H1 (cell line): ENCODE measurements at places on chromosomes 5 and 9. TPM values are rescaled to one million over a fixed set of nuclear protein-coding genes. Genes with fewer than 3 reads are reported as not detected.

GRCh38 chr9:93674580-93675335 is 98.4 kb downstream of the PHF2 start:
- peak; percentile 37 for DNase-seq

Gene NIPBL
- total RNA-seq = 49.6 and 53.5 TPM in 2 replicates

DNA sequence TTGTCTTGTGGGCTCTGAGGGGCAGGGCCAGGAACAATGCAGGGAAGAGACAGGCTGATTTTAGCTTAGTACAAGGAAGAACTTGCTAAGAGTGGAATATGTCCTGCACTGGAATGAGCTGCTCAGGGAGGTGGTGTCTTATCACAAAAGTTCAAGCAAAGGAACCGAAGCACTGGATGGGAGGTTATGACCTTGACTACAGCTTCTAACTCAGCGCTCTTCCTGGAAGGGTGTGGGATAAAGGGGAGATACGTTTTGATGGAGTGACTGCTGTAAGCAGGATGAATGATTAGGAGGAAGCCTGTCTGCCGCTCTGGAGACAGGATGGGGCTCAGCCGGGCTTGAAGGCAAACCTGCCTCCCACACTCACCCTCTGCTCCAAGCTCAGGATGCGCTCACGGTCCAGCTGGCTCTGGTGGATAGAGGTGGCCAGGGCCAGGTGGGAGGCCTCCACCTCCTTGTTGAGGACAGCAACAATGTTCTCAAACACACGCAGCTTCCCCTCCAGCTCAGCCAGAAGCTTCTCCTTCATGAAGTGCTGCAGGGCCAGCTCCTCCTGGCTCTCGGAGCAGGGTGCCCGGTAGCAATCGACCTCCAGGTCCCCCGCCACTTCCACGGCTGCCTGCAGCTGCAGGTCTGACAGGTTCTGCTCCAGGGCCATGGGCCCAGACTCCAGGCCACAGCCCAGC is 13.5 kb downstream of the TRAF1 start:
- DNase-seq = no peak

DNA sequence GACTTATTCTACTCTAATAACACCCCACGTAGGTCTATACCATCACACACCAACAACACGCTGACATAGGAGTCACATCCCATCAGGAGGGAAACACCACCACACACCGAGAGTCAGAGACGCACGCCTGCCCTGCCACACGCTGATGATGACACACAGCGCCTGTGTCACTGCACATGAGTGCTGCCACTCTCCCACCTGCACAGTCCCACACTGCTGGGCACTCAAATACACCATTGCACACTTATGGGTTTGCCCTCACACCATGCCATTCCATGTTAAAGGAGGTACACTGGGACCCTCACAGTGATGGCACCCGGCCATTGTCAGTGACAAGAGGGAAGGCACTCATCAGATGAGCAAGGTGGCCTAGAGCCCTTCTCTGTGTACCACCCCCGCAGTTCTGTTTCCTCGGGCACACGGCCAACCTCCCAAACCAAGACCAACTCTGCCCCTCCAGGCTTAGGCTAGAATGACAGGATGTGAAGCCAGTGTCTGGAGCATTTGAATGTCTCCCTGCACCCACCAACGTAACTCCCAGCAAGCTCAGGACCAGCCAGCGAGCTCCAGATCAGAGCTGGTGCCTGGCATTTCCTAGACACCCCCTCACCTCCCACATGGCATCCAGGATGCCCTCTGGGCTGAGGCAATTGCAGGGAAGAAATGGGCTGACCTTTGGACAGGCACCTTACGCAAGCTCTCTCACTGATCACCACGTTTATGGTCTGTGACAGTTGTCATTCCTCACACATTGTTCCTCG is 3.6 kb upstream of the CPLX2 start:
- no peak for DNase-seq

Gene TLX3
- total RNA-seq = not detected in 2 replicates

DNA sequence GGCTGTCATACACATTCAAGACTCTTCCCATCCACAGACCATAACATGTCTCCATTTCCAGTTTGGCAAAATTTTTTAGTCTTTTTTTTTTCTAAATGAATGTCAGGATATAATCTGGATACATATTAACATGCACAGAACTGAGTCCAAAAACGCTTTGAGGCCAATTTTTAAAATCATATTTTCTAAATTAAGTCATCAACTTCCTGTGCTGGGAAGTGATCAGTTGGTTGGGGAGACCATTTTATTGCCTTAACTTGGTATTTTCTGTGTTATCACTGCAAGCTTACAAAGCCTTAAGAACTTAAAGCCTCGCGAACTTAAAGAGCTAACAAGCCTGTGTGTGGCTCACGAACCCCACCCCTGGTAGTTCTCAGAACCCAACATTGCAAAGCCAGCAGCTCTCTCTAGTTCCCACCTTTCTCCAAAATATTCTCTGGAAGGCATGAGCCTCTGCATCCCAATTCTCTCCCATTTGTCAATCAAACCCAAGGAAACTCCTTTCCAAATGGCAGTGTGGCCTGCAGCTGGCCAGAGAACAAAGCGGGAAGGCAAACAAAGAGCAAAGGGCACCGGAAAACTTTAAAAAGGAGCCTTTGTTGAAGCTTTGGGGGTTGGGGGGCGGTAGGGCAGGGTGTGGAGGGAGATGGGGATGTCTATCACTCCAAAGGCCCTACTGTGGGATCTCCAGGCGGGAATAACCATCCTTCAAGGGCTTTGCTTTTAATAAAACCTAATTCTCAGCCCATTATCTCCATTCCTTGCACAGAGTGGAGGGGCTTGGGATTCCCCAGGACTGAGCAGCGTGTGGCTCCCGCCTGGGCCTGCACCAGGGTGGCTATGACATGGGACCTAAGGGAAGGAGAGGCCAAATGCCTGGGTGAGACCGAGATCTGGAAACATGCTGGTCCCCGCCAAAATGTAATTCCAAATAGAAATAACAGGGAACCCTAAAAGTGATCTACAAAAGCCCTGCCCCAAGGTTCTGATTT is 65.0 kb downstream of the ROR2 start:
- DNase-seq = no peak

- no peak for DNase-seq
Observed at GRCh38 chr9:133813749-133814585, 75.8 kb upstream of the SARDH start.

GRCh38 chr5:174563899-174564298 is 160.5 kb upstream of the MSX2 start:
- no peak for DNase-seq

Gene TLE1
- total RNA-seq = 91.0 and 91.6 TPM in 2 replicates

GRCh38 chr5:138629392-138629791 is 54.2 kb upstream of the HSPA9 start:
- no peak for DNase-seq

GRCh38 chr5:36214436-36214835 is 27.3 kb downstream of the NADK2 start:
- no peak for DNase-seq

Gene PCDHGA11
- 8.2 and 8.3 TPM in 2 replicates for total RNA-seq

Gene ADAM19
- total RNA-seq = 21.4 and 22.7 TPM in 2 replicates

DNA sequence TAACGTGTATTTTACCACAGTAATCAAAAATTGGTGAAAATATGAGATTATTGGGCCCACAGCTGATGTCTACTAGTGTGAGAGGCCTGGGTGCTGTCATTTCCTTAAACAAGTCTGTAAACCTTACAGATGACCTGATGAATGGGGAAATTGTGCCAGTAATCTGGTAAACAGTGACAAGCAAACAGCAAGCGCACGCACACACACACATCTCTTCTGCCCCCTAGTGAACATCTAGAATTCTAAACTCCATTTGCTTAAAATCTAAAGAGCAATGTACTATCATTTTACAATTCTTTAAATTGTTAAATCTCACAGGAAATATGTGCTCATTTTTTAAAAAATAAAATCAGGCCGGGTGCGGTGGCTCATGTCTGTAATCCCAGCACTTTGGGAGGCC is 7.5 kb upstream of the RAPGEF1 start:
- no peak for DNase-seq

Gene GABRA1
- 16.2 and 17.3 TPM in 2 replicates for total RNA-seq

Gene LCN9
- total RNA-seq = 3.1 and 3.7 TPM in 2 replicates

Gene ARHGAP26
- total RNA-seq = 20.6 and 24.8 TPM in 2 replicates

Gene PCDHA1
- total RNA-seq = 0.50 and 0.52 TPM in 2 replicates

DNA sequence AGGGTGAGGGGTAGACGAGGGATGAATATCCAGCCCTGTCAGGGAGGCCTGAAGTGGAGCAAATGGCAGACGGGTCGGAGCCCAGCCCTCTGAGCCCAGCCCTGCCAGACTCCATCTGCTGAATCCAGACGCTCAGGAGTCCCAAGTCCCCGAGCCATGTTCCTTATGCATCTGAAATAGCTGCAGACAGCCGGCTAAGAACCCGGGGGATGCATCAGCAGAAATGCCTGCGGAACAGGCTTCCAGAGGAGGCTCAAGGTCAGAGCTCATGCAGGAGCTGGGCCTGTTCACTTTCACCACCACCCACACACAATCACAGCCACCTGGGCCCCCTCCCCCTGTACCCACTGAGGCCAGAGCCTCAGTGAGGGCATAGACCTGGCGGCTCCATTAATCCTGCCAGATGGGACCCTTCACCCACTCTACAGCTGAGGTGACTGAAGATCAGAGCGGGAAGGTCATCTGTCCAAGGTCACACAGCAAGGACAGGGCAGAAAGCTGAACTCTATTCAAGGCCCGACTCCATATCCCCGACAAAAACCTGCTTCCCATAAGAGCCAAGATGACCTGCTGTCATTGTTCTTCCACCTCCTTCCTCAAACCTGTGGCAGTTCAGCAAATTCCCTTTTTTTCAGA is 24.4 kb upstream of the AKNA start:
- DNase-seq = no peak

- no peak for DNase-seq
Observed at GRCh38 chr9:86230858-86231257, 28.6 kb downstream of the C9orf153 start.

DNA sequence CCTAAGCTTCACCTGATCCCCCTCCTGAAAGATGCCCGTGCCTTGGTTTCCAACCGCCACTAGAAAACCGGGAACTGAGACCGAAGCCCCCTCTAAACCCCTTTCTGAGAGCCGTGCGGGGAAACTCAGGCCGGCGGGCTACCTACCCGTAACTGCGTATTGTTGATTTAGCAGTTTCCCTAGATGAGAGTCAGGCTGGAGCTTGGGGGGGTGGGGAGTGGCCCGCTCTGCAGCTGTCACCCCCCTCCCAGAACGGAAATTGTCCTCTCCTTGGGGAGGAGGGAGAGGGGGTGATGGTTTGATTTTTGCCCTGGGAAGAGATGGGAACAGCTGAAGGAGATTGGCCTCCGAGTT is 2.5 kb downstream of the CXXC5 start:
- no peak for DNase-seq

- DNase-seq = peak; percentile 57
Observed at GRCh38 chr5:30401479-30402058, 791.9 kb upstream of the CDH6 start.

DNA sequence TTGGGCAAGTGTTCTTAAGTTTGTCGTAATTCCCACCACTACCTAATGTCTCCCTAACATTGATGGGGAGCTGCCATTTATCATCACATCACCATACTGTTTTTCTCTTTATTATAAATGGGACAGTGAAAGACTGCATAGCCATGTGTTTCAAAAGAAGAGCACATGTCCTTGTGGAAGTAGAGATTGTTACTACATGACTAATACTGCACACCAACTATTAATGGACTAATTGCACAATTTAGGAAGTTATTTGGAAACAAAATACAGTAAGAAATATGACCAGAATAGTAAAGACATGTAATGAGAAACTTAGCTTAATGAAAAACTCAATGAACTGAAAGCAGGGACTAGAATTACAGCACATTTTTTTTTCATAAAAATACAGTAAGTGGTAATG is 12.0 kb upstream of the ELOVL7 start:
- no peak for DNase-seq

- no peak for DNase-seq
Observed at GRCh38 chr5:150402229-150402773, 10.4 kb downstream of the CD74 start.

GRCh38 chr5:181036816-181037364 is 3.2 kb upstream of the BTNL9 start:
- DNase-seq = no peak

GRCh38 chr5:91848453-91848852 is 465.3 kb upstream of the ARRDC3 start:
- no peak for DNase-seq

DNA sequence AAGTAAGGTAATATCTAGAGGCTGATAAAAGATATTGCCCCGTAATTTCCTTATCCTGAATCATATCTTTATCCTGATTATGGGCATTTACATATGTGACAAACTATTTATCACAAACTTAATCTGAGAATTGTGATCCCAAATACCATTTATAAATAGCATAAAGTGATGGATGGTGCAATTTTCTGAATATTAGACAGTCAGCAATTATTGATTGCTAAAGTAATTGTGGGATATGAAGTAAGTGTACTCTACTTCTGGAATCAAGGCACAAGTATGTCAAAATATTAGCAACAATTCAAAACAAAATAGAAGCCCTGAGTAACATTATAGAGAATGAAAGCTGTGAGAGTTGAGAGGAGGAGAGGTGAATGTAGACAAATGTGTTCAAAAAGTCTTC is 361.9 kb upstream of the CDH6 start:
- DNase-seq = no peak

DNA sequence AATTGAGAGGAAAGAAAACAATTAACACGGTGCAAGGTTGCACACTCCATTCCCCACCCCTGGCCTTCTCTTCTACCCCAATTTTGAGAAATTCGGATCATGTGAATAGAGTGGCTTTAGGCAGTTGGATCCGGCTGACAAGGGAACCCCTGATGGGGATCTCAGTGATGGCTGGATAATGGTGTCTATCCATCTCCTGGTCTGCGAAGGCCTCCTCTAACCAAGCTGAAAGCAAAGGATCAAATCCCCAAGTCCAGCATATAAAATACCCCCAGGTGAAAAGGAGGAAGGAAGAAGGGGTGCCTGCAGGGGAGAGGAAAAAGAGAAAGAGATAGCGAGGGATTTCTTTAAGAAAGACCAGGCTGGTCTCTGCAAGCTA is 16.0 kb downstream of the NR2F1 start:
- DNase-seq = no peak

DNA sequence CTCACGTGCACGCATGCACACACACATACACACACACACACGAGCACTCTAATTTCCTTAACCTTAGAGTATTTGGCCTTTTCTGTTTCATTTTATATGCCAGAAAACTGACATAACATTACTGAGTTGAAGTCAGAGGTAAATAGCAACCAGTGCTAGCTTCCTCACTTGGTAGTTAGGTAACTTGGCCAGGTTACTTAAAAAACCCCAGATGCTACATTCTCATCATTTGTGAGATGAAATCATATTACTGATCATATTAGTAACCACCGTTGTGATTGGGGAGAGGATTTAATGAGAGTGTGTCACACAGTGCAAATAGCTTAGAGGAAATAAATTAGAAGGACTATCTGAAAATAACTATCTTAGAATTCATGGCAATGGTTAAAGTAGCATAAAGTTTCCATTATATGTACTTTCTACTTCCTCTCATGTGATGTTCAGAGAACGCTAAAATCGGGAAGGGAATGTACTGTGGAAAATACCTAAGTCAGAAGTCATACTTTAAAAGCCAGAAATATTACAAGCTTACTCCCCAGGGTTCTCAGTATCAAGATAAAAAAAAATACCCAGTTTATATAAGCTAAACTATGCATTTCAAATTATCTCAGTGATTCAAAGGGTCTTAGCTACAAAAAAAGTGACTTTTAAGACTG is 120.5 kb downstream of the TUSC1 start:
- no peak for DNase-seq
